ENCODE measurements at places on chromosomes 7 and 10.

DNA sequence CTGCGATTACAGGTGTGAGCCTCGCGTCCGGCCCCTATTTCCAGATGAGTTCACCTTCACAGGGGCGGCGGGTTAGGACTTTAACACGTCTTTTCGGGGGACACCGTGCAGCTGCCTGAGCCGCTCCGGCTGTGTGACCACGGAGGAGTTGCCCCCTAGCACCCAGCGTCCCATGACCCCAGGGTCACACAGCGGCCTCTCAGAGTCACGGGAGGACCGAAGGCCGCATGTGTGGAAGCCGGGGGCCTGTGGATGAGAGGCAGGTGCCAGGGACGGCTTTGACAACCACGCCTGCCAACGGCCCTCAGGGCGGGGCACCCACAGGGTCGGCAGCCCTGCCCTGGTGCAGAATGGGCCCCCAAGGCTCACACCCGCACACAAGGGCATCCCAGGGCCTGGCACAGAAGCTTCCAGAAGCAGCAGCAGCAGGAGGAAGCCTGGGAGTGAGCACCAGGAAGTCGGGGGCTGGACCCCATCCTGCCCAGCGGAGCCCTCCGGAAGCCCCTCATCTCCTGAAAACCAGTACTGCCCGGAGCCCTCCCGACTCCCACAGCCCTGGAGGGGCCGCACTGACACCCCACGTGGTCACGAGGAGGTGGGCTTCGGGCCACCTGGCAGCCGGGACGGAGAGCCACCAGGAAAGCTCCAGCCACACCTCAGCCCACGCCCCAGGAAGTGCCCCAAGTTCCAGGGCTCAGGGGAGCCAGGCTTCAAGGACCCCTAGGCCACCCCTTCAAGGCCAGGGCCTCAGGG, 32.7 kb downstream of the ADAP1 start:
- no peak for DNase-seq

- DNase-seq = no peak
These were observed 274.0 kb downstream of the FRMD4A start for GRCh38 chr10:14056610-14057332.

GRCh38 chr10:99443500-99443899, 13.1 kb upstream of the GOT1 start:
- DNase-seq = no peak

- DNase-seq = no peak
These were observed 49.2 kb downstream of the MKX start for GRCh38 chr10:27696466-27696865.

GRCh38 chr7:151810441-151811232, 66.3 kb downstream of the PRKAG2 start:
- no peak for DNase-seq

GRCh38 chr10:124611738-124612137, 132.4 kb downstream of the FAM53B start:
- DNase-seq = no peak

DNA sequence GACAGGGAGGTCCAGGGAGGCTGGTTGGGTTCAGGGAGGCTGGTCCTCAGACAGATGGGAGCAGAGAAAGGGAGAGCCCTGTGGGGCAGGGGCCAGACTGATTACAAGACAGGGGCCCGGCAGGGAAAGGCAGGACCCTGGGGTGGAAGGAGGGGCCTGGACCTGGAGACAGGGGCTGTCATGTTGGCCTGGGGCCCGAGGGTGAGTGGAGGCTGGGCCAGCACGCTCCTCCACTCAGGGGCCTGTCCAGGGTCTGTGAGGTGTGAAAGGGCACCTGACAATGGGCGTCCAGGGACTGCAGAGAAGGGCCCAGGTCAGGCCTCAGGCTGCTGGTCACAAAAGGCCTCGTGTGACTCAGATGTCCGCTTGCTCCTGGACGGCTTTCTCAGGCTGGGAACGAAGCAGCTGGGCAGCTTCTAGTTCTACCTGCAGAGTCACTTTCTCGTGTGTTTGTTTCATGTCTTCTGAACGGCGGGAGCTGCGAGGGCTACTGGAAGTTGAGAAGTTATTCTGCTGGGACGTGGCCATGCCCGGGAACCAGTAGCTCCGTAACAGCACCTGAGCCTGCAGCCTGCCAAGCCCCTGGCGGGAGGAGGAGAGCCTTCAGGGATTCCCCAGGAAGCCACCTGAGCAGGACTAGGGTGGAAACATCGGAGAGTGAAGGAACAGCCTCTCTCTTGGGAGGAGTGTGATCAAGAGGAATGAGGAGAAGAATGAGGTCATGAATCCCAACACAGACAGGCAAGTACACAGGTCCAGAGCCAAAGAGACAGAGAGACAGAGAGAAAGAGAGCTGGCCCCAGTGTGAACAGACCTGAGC, 65.8 kb downstream of the KLF6 start:
- no peak for DNase-seq

DNA sequence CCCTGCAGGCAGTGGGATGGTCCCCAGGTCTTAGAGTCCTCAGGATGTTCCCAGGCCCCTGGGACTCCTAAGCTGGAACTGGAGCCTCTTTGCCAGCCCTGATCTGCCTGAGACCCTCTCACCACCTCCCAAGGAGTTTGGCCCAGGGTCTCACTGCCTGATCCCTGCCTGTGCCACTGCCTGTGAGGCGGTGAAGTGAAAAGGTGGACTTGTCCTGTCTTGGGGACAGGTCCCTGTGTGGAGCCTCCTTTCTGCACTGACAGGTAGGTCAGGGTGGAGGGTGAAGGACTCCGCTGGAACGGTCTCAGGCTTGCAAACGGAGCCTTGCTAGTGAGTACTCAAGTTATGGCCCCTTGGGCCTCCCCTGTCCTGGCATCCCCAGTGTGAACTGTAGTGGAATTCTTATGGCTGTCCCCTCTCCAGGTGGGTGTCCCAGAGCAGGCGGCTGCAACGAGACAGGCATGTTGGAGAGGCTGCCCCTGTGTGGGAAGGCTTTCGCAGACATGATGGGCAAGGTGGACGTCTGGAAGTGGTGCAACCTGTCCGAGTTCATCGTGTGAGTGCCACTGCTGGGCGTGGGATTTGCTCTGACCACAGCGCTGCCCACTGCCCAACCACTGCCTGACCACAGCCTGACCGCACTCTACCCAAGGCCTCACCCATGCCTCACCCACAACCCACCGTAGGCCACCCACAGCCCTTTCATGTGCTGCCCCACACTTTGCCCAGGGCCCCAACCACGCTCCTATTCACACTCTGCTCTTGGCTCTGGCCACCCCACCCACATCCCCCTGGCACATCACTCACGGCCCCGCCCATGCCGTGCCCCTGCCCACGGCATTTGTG, 19.5 kb downstream of the RAMP3 start:
- no peak for DNase-seq

GRCh38 chr10:59654007-59654406, 55.6 kb downstream of the SLC16A9 start:
- no peak for DNase-seq

DNA sequence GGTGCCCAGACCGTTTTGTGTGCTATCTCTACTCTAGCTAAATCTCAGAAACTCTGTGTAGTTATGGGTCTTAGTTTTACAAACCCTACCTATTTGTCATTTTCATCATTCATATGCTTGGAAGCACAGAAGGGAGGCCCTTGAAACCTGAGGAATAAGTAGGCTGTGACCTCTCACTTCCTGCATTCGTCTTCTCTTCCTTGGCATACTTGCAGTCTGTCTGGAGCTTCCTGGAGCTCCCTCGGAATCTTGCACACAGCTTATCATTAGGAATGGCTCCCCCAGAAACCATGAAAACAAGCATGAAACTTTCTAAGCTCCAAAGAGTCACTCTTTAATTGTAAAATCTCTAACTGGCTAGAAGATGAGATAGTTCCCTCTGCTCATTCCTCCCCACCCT, 376.9 kb upstream of the MYO3A start:
- no peak for DNase-seq

DNA sequence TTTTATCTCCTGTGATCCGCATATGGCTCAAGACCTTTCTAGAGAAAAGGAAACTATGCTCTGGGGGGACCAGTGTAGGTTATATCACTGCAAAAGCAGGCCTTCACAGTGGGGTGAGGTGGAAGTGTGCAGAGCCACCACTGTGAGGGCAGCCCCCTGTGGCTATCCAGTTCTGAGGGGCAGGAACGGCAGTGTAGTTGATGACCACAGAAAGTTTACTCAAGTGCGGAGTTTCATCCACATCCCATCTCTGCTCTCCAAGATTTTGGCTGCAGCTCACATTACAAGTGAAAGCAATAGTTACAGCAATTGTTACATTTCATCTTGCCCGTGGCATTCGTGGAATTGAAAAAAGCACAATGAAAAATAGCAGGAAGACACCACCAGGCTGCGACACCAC, 345.9 kb upstream of the GALNT17 start:
- DNase-seq = no peak

DNA sequence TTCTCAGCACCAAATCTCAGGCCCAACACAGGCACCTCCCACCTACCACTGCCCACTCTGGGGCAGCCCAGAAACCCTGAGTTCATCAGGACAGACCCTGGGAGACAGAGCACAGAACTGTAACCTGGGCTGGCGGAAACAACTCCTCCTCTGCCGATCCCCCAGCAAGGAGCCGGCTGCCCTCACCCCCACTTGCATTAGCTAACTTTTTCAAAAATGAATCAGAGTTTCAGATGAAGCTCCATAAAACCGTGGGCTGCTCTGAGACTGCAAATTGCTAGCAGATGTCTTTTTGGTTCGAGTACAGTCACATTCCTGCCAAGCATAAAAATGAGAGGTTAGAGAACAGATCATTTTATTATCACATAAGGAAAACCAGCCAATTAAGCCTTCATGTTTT, 93.4 kb upstream of the PARD3 start:
- DNase-seq = no peak

GRCh38 chr7:129561677-129562359, 49.7 kb upstream of the NRF1 start:
- DNase-seq = no peak

DNA sequence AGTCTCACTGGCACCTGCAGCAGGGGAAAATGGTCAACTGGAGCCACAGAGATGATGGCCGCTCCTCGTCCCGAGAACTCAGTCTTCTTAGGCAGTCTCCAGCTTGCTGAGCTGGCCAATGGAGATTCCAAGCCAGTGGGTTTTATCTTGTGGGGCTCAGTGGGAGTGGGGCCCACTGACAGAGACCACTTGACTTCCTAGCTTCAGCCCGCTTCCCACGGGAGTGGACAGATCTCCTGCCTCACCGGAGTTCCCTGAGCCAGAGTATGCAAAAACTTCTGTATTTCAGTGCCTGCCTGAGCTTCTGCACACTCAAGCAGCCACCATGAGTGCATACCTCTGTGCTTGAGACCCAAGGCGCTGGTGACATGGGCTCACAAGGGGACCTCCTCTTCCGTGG, 105.8 kb downstream of the ZWINT start:
- DNase-seq = no peak

- no peak for DNase-seq
These were observed 60.8 kb upstream of the PPIF start for GRCh38 chr10:79286318-79286951.

DNA sequence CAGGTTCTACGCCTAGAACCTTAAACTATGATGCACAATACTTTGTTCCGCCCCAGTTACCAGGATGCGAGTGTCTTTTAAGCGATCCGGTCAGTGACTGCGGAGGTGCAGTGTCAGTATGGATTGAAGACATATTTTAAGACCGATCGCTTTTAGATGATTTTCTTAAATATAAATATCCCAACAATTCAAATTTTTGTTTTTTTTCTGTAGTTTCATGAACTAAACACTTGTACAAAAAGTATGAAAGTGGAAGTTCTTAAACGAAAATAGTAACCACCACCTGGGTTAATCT, 835 bp downstream of the COMMD3 start:
- DNase-seq = no peak

DNA sequence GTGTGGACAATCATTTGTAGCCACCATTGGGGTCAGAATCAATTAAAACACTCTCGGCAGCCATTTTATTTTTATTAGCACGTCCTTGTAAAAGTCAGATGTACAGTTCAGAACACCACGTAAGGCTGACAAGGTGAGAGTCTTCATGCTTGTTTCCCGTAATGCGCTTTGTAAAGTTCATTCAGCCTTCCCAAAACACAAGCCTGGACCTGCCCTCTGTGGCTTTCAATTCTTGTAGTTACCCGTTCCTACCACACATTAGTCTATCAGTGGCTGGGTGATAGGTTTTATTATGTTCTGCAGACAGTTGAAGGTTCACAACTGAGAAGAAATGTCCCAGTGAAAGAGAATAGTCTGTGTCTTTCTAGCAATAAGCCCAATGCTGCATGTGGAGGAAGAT, 35.4 kb downstream of the GAD2 start:
- DNase-seq = no peak

- no peak for DNase-seq
These were observed 17.2 kb downstream of the ZNF783 start for GRCh38 chr7:149279111-149279743.

- DNase-seq = no peak
These were observed 1284.3 kb downstream of the XPNPEP1 start for GRCh38 chr10:108639010-108639409.

- no peak for DNase-seq
These were observed 27.1 kb downstream of the LRRC20 start for GRCh38 chr10:70355051-70356021.

DNA sequence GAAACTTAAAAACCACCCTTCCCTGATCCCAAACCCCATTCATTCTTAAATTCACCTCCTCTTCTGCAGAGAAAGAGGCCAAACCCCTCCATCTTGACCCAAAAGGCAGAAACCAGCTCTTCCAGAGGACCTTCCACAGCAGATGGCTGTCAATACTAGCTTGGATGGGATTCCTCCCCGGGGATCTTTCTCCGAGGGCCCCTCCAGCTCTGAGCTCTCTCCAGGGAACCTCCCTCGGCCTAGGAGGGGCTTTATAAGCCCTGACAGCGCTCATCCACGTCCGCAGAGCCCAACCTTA, 5.4 kb downstream of the TNRC18 start:
- no peak for DNase-seq

All from D721Med (cell line).